ENCODE measurements at places on chromosomes 11 and 22.

GRCh38 chr11:76601724-76602123, 68.8 kb downstream of the LRRC32 start:
- no peak for DNase-seq

GRCh38 chr11:2863276-2863618, 22.3 kb downstream of the CDKN1C start:
- no peak for DNase-seq

- DNase-seq: no peak
Observed at GRCh38 chr22:28466399-28466798, 213.2 kb downstream of the TTC28 start.

- DNase-seq: peak; percentile 39
Observed at GRCh38 chr22:50276143-50276542, 6.0 kb upstream of the MAPK11 start.

- DNase-seq: no peak
Observed at GRCh38 chr11:32154275-32154674, 63.4 kb downstream of the RCN1 start.

GRCh38 chr11:73281796-73282660, 9.9 kb downstream of the P2RY6 start:
- no peak for DNase-seq

- DNase-seq: no peak
Observed at GRCh38 chr22:17954200-17954859, 70.0 kb downstream of the MICAL3 start.

DNA sequence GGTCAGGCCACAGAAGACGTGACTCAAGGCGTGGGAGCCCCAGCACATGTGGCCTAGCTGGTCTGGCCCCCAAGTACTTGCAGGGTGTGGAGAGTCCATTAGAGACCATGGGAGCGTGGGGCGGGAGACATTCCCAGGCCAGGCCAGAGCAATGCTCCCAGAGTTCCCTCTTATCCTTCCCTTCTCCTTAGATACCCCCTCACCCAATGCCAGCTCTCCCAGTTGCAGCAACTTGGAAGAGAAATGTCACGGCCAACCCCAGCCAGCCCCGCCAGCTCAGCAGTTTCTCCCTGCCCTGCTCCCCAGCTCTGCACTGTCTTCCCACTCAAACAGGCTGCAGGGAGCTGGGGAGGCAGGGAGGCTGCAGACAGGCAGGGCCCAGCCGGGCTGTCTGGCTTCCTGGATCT, 65.4 kb upstream of the TSPAN18 start:
- DNase-seq: no peak
